Panc1 (cell line): ENCODE measurements at places on chromosomes 6 and 20. TPM values are rescaled to one million over a fixed set of nuclear protein-coding genes. Genes with fewer than 3 reads are reported as not detected.

CPXM1 gene
- not detected for total RNA-seq

C6orf120 gene
- total RNA-seq, result 31.5 TPM

IL20RA gene
- not detected for total RNA-seq

OPRL1 gene
- total RNA-seq, result 3.9 TPM

ADISSP gene
- total RNA-seq, result 100 TPM

JAG1 gene
- 21.2 TPM for total RNA-seq

NOX3 gene
- not detected for total RNA-seq

FRK gene
- 2.5 TPM for total RNA-seq

RSPO3 gene
- not detected for total RNA-seq

PI16 gene
- total RNA-seq, result not detected
